ENCODE measurements at places on chromosomes 12 and 14.

- no peak for DNase-seq
Measured at GRCh38 chr14:65044596-65044959, 57.7 kb downstream of the MAX start.

GRCh38 chr14:61350427-61351270 is 29.3 kb downstream of the PRKCH start:
- DNase-seq = no peak

DNA sequence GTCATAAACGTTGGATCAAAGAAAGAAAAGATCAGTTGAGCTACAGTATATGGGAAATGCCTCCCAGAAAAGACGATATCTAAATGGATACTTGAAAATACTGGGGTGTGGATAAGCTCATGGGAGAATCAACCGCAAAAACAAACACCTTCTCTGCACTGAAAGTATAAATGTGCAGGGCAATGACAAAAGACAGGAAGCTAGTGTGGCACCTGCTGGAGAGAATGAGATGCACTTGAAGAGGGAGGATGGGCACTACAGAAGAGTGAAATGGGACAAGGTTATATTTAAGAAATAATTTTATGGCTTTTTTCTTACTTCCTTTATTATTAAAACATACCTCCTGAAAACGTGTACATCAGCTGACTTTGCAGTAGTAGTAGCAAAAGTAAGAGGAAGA is 153.7 kb downstream of the PRKD1 start:
- DNase-seq = no peak

DNA sequence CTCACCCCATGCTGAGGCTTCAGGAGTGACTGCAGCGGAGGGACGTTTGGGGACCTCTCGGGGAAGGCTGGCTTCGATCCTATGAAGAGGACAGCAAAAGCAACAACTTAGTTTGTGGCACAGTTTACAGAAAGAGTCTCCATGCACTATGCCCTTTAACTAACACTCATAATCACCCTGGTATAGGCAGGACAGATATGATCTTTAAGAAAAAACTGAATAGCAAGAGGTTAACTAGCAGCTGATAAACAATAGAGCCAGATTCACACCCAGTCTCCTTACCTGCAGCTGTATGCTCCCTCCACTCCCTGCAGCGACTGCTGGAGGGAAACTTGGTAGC is 27.4 kb downstream of the TMEM63C start:
- no peak for DNase-seq

- no peak for DNase-seq
Measured at GRCh38 chr12:17062267-17063036, 456.5 kb upstream of the LMO3 start.

GRCh38 chr12:104226672-104227071 is 11.1 kb downstream of the TXNRD1 start:
- DNase-seq = no peak
